ENCODE measurements at places on chromosomes 1 and 21.

- DNase-seq = no peak
Observed at GRCh38 chr1:204598319-204598969, 82.2 kb downstream of the MDM4 start.

DNA sequence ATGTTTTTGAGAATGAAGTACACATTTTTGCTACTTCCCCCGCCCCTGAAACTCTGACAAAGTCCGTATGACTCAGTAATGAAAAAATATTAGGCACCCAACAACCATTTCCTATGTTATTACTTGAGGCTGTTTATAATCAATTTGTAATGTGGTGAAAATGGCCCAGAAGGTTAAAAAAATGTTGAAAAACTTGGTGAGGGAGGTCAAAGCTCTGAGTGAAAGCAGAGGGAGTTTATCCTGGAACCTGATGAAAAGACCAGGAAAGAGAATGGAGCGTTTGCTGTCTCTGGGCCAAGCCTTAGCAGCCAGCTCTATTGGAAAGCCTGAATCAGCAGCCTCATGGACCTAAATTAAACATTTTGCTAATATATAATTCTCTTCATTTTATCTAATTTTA is 367.7 kb upstream of the NEGR1 start:
- no peak for DNase-seq

- DNase-seq = no peak
Observed at GRCh38 chr1:94908190-94908589, 18.7 kb downstream of the CNN3 start.

GRCh38 chr1:39628807-39629350 is 10.6 kb downstream of the HEYL start:
- no peak for DNase-seq

DNA sequence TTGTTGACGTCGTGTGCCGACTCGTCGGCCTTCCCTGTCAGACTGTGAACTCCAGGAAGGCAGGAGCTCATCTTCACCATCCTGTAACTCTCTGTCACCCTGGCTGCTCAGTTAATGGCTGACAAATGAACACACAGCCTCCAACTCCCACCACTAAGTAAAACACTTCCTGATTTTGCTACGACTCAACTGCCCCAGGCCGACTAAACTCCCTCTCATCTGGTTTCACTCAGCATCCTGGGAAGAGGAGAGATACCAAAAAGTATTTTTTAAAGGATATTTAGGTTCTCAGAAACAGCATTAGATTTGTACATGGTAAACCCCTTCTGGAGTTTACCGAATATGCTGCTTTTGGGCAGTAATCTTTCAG is 18.2 kb upstream of the LHX4 start:
- no peak for DNase-seq

GRCh38 chr1:151069103-151069486 is 1.5 kb upstream of the GABPB2 start:
- DNase-seq = no peak

DNA sequence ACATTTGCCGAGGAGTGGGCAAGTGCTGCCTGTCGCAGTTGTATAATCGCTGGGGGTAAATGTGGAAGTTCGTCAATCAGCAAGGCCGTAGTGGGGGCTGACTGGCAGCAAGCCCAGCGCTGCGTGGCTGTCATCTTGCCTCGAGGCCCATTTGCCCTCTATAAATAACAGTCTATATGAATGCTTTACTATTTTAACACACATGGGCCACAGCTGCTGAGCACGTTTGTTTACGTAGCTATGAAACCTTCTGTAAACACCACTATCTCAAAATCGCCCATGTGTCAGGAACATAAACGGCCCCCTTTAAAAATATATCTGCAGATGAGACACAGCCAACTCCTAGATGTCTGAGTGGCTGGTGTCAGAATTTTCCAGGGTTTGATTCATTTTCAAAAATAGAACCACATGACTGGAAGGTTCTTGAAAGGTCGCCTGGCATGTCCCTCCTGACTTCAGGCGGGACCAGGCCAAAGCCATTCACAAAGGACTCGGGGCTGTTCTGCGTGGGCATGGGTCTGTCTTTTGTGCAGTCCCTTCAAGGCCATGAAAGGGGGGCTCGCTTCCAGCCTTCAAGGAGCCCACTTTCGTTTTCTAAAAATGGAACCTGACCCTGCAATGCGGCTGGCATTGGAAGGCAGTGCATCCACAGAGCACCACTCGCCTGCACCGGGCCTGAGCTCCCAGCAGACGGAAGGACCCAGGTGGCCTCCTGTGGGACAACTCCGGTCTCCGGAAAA is 205.5 kb downstream of the KCNJ6 start:
- DNase-seq = no peak

Measured in D721Med (cell line).